ENCODE measurements at places on chromosomes 2 and 18.

GRCh38 chr18:54716586-54716985, 111.7 kb upstream of the RAB27B start:
- no peak for DNase-seq

GRCh38 chr2:197310271-197310985, at the start of gene ANKRD44:
Gene ANKRD44, minus strand, starts transcription at chr2:197310780. Its CDS starts 176 bp downstream, at chr2:197310604.
- peak; percentile 94 for DNase-seq

- no peak for DNase-seq
Measured at GRCh38 chr2:159035790-159036411, 67.5 kb downstream of the TANC1 start.

DNA sequence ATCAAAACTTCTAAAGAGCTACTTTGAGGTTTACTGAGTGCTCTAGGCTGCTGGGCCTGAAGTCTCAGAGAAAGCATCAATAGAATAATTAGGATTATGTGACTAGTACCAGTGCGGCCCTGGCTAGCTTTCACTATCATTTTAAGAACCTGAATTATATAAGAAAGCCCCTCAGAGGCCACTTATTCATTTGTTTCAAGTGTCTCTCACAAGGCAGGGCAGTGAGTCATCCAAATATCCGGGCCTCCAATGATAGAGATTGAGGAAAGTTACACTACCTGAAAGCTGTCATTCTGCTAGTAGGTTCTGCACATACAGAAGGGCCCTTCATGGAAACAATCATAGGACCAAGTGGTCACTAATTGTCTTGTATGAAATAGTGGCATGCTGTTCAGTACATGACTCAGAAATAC, 193.1 kb downstream of the L3MBTL4 start:
- DNase-seq, result no peak

DNA sequence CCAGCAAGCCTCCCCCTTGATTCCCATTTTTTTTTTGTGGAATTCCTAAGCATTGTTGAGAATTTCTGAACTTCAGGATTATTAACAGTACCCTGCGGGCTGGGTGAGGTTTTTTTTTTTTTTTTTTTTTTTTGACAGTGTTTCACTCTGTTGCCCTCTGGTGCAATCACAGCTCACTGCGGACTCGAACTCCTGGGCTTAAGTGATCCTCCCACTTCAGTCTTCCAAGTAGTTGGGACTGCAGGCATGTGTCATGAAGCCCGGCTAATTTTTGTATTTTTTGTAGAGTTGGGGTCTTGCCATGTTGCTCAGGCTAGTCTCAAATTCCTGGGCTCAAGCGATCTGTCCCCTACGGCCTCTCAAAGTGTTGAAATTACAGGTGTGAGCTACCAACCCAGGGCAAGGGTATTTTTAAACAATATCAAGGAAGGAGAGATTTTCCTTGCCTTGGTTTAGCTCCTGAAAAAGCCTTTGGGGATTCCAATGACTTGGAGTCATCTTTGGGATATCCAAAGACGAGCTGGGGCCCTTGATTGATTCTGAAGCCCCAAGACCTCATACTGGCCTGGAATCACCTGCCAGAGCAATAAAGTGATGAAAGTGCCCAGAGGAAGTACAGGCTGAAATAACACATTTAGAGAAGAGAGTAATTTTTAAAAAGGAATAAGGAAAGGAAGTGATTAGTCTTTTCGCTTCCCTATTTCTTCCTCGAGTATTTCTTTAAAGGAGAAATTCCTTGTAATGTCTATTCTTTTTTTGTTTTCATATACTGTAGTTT, 240.2 kb downstream of the TGIF1 start:
- no peak for DNase-seq

DNA sequence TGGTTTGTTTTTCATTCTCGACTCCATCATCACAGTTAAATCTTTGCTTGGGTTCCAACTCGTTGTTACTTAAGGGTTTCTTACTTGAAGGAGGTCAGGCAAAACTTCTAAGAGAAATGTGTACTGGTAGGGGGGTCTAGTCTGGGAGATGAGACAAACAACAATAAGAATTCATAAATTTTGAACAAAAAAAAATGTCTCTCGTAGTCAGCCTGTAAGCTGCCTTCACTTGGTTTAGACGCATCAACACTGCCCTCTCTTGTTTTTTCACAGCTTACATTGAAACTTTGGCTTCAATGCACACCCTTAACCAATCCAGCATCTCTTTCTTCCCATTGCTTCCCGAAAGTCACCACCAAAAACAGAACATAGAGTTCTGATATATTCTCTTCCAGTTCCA, 576.4 kb upstream of the PIK3C3 start:
- DNase-seq, result no peak

- DNase-seq, result no peak
Measured at GRCh38 chr2:20212459-20212870, 12.5 kb downstream of the SDC1 start.

DNA sequence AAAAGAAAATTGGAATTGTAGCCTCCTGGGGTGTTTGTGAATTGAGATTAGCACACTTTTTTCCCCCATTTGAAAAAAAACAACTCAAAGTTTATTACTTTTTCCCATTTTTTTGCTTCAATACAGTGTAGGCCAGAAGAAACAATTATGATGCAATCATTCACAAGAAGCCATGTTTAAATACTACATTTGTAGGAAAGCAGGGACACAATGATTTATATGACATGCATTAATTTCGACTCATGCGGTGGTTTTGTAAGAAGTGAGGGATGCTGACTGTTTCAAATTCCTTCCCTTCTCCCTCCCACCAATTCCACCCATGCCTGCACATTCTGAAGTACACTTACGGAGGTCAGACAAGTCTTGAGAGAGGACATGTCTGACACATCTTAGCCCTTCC, 774.2 kb upstream of the FSHR start:
- no peak for DNase-seq

DNA sequence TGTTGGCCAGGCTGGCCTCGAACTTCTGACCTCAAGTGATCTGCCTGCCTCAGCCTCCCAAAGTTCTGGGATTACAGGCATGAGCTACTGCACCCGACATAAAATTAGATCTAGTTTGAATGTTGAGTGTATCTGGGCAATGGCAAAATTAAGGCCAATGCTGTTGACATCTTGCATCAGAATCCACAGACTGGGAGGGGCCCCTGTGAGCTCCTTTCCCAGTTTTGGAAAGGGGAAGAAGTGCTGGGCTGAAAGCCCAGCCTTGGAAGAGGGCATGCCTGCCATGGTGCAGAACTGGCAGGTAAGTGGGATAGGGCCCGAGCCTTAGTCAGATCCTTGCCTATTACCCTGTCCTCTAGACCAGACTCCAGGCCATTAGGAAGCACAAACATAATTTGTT, 4.5 kb upstream of the MYOM1 start:
- no peak for DNase-seq

- DNase-seq, result no peak
Measured at GRCh38 chr2:20164061-20164733, 60.7 kb downstream of the SDC1 start.

DNA sequence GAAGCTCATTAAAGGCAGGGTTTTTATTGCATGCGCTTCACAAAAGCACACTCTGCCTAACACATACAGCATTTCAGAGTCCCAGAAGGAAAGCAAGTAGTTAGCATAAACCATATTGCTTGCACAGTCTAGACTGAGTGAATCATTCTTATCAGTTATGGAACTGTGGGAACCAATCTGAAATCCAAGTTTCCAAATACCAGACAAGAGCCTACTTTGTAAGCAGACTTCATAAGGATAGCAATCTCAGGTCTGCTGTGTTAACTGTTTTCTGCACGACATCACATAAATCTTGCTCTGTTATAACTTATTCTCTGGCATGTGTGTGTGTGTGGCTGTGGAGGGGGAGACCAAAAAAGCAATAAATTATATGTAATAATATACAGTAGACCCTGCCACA, 608.1 kb upstream of the REG3G start:
- no peak for DNase-seq

GRCh38 chr2:217417536-217417935, 557.7 kb upstream of the TNP1 start:
- DNase-seq, result no peak

DNA sequence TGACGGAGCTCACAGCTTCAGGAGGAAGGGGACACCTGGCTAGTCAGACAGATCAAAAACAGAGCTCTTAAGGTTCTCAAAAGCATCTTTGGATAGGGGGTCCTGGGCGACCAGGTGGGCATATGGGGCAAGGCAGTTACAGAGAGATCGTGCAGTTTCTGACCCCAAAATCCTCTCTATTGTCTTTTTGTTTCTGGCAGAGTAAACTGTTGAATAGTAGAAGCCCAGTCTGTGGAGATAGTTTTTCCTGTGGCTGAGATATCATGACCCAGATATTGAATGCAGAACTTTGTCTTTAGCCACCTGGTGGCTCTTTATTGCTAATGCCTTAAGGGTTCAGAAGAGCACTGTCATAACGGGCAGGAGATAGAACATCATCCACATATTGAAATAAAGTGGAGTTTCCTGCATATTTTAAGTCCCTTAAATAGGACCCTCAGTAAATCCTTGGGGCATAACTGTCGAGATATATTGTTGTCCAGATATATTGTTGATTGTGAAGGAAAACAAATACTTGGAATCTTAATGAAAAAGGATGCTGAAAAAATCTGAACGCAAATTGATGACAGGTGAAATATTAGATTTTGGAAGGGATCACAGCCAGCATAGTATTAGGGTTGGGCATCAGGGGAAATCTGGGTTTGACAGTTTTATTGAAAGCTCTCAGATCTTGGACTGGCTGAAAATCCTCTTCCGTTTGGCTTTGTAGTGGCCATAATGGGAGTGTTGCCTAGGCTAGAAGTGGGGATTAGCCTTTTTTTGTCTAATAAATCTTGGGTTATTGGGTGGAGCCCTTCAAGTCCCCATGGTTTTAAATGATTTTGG, 14.1 kb upstream of the ZDBF2 start:
- peak; percentile 34 for DNase-seq

DNA sequence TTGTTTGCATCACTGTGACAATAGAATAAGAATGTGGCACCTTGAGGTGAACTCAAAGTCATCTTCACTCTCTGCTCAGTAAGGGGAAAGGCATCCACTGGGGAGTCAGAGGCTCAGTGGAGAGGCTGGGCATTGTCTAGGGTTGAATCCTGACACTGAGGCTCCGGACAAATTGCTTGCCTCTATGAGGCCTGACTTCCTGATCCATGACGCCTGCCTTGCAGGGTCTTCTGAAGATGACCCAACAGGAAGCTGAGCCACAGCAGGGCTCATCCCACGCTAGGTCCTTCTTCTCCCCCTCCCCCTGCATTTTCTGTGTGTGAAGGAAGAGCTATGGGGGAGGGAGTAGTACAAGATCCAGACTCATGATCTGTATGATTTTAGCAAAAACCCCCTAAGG, 265.1 kb downstream of the SH3BP4 start:
- DNase-seq, result no peak

DNA sequence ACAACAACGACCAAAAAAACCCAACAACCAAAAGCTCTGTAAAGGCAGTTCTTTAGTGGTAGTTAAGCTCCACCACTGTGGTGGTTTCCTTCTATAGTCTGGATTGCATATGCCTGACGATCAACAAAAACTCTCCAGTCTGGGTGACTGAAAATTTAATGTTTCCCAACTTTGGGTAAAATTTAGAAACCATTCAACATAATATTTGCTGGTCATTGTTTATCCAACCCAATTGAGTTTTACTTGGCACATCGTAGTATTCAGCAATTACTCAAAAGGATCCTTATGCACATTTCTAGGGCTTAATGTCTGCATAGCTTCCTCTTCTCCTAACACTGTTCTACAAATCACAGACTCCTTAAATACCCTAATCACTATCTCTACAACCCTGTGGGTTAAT, 1080.2 kb upstream of the NRXN1 start:
- no peak for DNase-seq

- DNase-seq, result no peak
Measured at GRCh38 chr18:32333781-32334180, 136.9 kb downstream of the GAREM1 start.

GRCh38 chr2:205682239-205682970, at the start of gene NRP2:
Gene NRP2, plus strand, starts transcription at chr2:205682501. Its CDS starts 790 bp downstream, at chr2:205683291.
- peak; percentile 85 for DNase-seq

- DNase-seq, result peak; percentile 84
Measured at GRCh38 chr2:230908595-230909191, 16.3 kb downstream of the GPR55 start.

- no peak for DNase-seq
Measured at GRCh38 chr18:37525262-37525585, 40.4 kb downstream of the CELF4 start.

- peak; percentile 3 for DNase-seq
Measured at GRCh38 chr2:120220756-120221155, 2.4 kb downstream of the TMEM185B start.

- no peak for DNase-seq
Measured at GRCh38 chr2:128359841-128360240, 41.2 kb upstream of the HS6ST1 start.

DNA sequence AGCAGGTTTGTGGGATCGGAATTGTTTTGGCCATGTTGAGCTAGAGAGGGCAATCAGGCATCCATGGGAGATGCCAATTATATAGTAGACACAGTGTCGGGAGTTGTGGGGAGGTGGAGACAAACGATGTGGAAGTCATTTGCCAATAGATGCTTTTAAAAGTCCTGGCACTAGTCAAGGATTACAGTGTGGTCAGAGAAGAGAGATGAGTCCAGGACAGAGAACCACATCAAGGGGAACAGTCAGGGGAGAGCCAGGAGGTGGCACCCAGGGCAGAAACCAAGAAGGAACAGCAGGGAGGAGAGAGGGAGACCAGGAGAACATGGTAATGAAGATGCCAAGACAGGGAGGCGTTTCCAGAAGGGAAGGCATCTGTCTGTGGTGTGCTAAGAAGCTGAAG, 81.2 kb downstream of the ARL4C start:
- no peak for DNase-seq

GRCh38 chr18:8176109-8176508, 433.1 kb upstream of the RAB12 start:
- DNase-seq, result no peak

Data from AG08396 (cell line).